ENCODE measurements at places on chromosomes 4 and X.

- DNase-seq: no peak
Observed at GRCh38 chrX:134396174-134396573, 63.8 kb upstream of the HPRT1 start.

DNA sequence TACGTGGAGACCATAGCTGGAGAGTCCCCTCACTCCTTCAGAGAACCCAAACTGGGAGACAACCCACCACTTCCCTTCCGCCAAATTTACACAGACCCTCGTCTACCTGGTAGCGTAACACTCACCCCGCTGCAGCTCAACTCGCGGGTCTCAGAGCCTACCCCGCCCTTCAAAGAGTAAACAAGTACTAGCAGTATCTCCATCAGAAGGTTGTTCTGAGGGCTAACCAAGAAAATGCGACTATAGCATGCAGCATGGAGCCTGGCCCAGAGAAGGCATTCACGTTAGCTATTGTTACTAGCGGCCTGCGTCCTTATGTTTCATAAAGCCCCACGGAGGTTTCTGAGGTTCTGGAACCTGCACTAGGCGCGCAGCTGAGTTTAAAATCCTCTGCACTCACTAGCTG lies 531 bp upstream of the MANBA start:
- DNase-seq: no peak

DNA sequence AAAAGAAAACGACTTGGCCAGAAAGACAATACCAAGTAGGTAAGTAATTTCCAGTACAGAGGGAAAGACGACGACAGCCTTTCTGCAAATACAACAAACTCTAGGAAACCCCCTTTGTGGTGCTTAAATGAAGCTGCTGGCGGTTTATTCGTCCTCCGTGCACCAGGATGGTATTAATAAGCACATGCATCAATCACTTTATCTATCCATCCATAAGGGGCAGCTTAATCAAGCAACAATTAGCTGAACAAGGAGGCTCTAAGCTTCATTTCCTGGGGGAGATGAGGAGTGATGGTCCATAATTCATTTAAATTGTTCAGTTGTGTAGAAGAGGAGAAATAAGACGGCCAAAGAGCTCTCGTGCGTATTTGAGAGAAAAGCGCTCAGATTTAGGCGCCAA lies 26.2 kb downstream of the IRF2 start:
- DNase-seq: no peak

DNA sequence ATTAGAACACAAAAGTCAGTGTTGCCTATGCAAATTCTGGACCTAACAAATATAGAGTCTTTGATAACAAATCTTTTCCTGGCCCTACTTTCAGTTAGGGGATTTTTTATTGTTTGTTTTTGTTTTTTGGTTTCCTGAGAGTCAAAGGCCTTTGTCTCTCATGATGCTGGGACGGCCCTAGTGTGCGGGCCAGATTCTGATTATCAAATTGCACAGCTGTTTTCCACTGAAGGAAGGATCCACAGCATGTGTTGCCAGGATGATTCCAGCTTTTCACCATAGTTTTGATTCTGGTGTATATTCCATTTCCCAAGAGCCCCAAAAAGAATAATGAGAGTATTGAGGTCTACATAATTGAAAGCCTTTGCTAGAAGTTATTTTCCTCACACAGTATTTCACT lies 248.2 kb downstream of the CAMK2D start:
- DNase-seq: no peak

DNA sequence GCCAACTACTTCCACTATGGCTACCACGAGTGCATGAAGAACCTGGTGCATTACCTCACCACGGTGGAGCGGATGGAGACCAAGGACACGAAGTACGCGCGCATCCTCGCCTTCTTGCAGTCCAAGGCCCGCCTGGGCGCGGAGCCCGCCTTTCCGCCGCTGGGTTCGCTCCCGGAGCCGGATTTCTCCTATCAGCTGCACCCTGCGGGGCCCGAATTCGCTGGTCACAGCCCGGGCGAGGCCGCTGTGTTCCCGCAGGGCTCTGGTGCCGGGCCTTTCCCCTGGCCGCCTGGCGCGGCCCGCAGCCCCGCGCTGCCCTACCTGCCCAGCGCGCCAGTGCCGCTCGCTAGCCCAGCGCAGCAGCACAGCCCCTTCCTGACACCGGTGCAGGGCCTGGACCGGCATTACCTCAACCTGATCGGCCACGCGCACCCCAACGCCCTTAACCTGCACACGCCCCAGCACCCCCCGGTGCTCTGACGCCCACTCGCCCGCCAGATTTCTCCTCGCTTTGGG lies 2.1 kb downstream of the HELT start:
- no peak for DNase-seq

DNA sequence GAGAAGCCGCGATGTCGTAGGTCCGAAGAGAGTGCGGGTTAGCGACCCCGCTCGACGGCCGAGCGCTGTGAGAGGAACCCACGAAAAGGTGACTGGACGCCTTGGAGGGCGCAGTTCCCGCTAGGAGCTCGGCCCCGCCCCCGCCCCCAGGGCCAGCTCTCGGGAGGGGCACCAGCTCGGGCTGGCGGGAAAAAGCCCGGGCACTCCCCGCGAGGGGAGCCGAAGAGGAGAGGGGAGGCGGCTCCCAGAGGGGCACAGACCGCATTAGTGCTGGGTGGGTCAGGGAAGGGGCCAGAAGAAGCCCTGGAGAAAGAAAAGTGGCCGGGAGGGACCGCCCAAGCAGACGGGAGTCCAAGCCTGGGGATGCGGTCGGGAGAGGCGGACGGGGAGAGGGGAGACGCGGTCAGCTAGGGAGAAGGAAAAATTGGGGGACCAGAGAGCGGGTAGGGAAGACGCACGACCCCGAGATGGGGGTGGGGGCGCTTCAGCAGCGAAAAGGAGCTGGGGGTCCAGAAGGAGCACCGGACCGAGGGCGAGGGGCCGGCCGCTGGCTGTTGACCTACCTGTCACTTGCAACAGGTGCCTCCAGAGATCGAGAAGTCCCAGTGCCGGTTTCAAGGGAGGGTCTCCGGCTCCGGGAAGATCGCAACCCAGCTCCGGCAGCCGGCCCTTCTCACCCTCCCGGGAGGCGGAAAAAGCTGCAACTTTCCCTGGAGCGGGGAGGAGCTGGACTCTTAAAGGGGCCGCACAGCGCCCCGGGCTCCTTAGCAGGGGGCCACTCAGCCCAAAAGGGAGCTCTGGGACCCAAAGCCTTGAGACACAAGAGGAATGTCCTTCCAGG lies at the start of gene SYTL4:
TSS of gene SYTL4 (minus strand) at position 681 of the 841 bp plus-strand sequence. CDS start 30,084 bp downstream, outside the sequence.
- DNase-seq: no peak

- no peak for DNase-seq
Observed at GRCh38 chr4:16677001-16677944, 221.2 kb downstream of the LDB2 start.

Data from epithelial cell of prostate (primary cell).